ENCODE measurements at places on chromosomes 6 and 20.

DNA sequence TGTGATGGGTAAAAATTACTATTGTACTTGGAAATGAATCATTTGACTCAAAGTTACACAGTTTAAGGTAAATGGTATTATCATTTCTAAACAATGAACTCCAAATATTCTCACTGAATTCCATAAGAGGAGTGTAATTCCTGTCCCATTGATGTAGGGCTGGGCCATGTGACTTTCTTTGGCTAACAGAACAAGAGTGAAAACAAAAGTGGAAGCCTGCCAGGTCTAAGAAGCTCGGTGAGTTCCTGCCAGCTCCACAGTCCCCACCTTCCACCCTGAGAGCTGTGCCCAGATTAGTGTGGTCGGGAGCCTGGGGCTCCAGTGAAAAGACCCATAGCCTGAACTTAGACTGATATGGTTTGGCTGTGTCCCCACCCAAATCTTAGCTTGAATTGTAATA, 24.6 kb downstream of the TBXT start:
- DNase-seq, result no peak

GRCh38 chr6:134057478-134057877, 5.1 kb upstream of the SLC2A12 start:
- DNase-seq, result no peak

GRCh38 chr6:13813621-13814175, 659 bp downstream of the MCUR1 start:
- DNase-seq, result peak; percentile 3

DNA sequence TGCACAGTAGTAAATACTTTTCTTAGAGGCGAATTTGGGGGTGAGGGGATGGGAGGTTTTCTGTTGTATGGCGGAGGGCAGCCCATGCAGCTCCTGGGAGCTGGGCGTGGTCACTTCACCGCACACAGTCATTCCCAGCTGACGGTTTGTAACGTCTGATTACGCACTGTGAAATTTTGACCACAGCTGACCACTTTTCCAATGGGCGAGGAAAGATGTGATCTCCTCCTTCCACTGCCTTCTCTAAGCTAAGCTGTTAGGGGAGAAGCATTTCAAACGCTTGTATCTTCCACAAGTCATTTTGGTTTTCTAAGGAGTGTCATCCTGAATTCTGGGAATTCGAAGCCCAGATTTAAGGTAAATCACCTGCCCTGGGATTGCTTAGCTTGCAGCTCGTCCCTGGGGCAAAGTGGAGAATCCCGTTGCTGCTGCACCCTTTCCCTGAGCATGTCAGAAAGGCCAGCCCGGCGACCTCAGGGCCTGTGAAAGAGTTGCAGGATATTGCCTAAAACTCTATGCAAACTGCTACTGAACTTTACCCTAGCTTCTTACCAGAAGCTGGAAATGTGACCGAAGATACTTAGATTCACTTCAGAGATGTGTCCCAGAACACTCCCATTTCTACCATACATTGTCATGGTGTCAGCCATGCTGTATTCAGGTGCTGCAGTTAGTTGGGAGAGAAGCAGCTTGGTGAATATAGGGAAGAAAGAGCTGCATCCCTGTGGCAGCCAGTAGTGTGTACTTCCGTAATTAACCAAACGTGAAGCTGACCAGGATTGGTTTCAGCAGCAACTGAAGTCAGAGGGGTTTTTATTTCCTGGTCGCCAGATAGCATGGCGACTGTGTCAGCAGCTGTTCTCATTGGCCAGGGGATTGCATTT, 58.9 kb downstream of the RREB1 start:
- DNase-seq, result no peak

GRCh38 chr6:33567836-33568235, 12.2 kb downstream of the BAK1 start:
- DNase-seq, result no peak

Data from non-pigmented ciliary epithelial cell (primary cell).